Naive B cell (primary cell): ENCODE measurements at places on chromosomes 3 and 15. TPM values are rescaled to one million over a fixed set of nuclear protein-coding genes. Genes with fewer than 3 reads are reported as not detected.

TP63 gene
- not detected for polyA plus RNA-seq

IL17RB gene
- polyA plus RNA-seq = 0.27 TPM

- DNase-seq = no peak
These were observed 771.4 kb downstream of the TUSC7 start for GRCh38 chr3:117480972-117481371.

DNA sequence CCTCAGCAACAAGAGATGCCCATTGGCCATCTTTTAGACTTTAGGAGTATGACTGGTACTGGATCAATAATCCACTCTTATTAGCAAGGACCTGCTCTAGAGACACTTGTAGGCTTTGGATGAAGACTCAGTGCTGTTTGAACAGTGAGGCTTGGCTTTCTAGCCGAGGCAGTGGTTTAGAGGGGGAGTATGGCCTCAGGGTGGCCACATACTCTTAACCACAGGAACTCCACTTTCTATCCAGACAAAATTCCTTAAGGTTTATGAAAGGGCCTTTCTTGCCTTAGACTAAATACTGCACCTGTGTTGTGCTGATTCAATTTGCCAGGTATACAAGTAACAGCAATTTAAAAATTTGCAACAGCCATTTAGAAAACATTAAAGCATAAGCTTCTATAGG is 1046.3 kb downstream of the DIPK2A start:
- no peak for DNase-seq

GRCh38 chr3:102225407-102226132 is 209.2 kb upstream of the ZPLD1 start:
- DNase-seq = peak; percentile 37

GOLGA6D gene
- not detected for polyA plus RNA-seq

DNA sequence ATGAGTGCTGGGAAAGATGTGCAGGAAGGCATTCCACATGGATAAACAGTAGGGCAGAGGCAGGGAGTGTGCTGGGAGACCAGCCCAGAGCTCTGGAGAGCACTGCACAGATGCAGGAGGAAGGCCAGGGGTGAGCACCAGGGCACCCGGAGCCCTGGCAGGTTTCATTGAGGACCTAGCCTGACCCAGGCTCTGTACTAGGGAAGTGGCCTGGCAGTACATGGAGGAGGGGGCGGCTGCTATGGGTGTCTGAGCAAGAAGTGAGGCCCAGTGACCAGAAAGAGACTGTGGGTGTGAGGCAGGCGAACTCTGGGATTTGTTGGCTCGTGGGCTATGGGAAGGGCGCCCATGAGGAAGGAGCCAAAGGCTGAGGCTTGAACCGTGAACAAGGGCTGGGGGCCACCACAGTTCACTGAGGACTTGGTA is 139.1 kb downstream of the DNAJB8 start:
- no peak for DNase-seq

- no peak for DNase-seq
These were observed 730.2 kb downstream of the TUSC7 start for GRCh38 chr3:117439812-117440211.

DNA sequence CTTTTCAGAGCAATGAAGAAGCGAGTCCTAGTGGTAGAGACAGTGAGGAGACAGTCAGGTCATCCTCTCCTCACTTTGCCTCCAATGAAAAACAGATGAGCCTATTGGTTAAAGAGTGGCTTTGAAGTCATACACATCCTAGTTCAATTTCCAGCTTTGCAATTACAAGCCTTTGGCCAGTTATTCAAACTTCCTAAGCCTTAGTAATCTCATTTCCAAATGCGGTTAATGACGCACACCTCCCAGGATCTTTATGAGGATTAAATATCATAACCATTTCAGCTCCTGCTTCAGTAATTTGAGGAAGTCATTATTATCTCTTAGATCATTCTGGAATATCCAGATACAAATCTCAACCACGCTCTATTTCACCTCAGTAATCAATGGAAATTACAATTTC is 10.0 kb upstream of the ST6GAL1 start:
- DNase-seq = no peak

GRCh38 chr3:192570821-192571791 is 156.2 kb downstream of the FGF12 start:
- DNase-seq = no peak

REC114 gene
- not detected for polyA plus RNA-seq

- no peak for DNase-seq
These were observed 6.1 kb upstream of the CP start for GRCh38 chr3:149227591-149228268.

DPPA2 gene
- polyA plus RNA-seq = not detected

- DNase-seq = no peak
These were observed 79.2 kb downstream of the TMEM108 start for GRCh38 chr3:133117342-133117741.

MED12L gene
- polyA plus RNA-seq = not detected

AGTR1 gene
- polyA plus RNA-seq = not detected
